ELR (cell line): ENCODE measurements at places on chromosomes 1 and 21.

- no peak for DNase-seq
Observed at GRCh38 chr1:47742890-47743760, 254.1 kb downstream of the TRABD2B start.

DNA sequence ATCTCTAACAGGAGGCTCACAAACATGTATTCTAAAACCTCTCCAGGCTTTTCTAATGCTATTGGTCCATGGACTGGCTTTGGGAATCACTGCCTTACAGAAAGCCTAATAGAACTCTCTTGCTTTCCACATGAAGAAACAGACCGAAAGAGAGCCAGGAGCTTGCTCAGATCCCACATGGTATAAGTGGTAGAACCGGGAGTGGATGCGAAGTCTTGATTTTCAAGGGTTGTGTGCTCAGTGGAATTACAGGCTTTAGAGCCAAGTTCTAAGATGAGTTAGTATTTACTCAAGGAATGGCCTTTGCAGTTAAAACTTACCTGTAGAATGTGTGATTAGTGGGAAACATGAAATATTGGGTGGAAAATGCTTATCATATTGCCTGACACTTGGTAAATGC is 54.3 kb upstream of the HSD17B7 start:
- DNase-seq: no peak

- DNase-seq: no peak
Observed at GRCh38 chr1:18105196-18105595, 2.4 kb upstream of the IGSF21 start.

- no peak for DNase-seq
Observed at GRCh38 chr1:165647970-165648369, 16.9 kb downstream of the MGST3 start.

GRCh38 chr21:41228492-41228891 is 60.5 kb downstream of the BACE2 start:
- DNase-seq: no peak

- no peak for DNase-seq
Observed at GRCh38 chr1:21337010-21337437, 46.8 kb upstream of the ECE1 start.

DNA sequence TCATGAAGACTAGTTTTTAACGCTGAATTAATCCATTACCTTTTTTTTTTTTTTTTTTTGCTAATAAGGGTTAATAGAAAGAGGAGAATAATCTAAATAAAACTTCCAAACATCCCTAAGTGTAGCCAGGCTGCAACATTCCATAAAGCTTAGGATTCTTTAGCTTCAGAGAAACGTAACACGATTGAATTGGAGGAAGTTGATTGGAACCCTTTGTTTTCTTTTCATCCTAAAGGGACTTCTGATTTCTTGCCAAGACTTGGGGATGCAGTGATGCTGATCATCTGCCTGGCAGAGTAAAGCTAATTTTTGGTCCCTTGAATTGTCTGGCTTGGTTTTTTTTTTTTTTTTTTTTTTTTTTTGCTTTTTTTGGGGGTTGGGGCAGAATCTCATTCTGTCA is 142.9 kb downstream of the VPS13D start:
- DNase-seq: no peak

DNA sequence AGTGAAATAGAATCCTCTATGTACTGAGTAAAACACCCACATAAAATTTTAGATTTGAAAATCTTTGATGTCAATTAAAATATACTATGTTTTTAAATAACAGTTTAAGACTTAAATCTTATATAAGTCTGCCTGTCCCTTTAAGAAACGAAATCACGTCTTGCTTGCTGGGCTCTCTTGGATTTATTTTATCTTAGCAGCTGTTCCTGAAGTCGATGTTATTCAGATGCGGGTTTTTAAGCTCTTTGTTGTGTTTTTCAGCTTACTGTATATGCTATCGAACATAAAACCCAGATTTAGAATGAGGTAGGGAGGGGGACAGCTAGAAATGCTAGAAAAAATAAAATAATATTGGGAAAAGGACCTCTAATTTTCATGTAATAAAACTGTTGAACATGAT is 11.1 kb upstream of the SSX2IP start:
- no peak for DNase-seq

- DNase-seq: no peak
Observed at GRCh38 chr1:206713070-206713469, 28.4 kb downstream of the MAPKAPK2 start.

DNA sequence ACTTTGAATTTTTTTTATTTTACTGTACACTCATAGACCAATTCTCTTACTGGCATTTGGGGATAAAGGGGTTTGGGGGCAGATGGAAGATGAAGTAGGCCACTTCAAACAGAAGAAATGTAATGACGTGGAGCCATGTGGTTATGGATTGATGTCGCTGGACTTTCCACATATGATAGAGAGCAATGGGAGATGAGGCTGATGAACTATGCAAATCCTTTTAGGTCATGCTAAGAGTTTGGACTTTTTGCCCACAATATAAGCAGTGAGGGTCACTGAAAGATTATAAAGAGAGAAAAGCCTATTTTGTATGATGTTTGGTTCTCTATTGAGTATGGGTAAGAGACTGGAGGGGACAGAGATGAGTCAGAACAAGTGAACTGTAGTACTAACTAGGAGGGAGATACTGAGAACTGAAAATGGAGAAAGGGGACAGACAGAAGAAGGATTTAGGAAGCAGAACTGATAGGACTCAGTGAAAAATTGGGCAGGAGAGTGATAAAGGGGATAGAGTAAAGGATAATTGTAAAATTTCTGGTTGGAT is 9.2 kb downstream of the C1orf21 start:
- no peak for DNase-seq

GRCh38 chr1:228392111-228392936 is 14.3 kb downstream of the TRIM11 start:
- DNase-seq: peak; percentile 60

DNA sequence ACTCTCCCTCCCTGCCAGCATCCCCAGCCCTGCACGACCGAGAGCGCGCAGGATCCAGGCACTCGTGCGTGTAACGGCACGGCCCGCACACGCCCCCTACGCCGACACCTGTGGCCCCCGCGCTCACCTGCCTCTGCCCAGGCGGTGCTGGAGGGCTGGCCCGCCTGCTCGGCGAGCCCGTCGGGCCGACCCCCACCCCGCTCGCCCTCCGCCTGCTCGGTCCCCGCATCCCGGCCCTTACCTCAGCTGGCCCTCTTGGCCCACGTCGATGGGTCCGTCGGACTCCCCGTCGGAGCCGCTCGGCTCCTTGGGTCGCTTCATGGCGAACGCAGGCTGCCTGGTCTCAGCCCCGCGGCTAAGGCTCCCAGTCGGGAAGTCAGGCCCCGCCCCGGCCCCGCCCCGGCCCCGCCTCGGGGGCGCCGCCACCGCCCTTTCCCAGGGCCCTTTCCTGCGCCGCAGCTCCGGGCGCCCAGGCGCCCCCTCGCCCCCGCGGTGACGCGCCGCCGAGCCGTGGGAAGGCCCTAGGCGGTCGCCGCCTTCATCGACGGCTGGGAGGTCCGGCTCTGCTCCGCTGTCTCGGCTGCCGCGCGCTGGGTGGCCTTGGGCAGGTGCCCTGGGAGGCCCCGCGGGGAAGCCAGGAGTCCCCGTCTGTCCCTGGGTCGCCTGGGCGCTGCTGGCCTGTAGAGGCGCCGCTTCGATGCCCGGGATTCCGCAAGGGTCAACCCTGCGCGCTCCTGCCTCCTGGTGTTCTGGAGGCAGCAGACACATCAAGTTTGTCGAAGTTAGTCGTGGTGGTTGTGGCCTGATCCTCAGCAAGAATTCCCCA is at the start of gene HEYL:
HEYL (minus strand) TSS at position 339 of the 826 bp plus-strand sequence; CDS start at position 321, 18 bp downstream.
- peak; percentile 36 for DNase-seq

DNA sequence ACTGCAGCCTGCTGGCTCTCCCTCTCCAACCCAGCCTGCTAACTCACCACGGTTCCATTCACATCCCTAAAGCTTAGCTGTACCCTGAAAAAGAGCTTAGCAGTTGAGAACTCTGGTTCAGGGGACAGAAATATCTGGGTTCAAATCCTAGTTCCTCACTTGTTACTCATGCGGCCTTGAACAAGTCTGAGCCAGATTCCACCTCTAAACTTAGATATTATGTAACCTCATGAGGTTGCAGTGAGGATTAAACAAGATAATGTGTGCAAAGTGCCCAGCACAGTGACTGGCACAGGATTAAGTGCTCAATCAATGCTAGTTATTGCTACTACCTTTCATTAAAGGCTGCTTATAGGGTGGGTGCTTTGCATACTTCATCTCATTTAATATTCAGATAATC is 41.3 kb upstream of the DHCR24 start:
- DNase-seq: no peak

GRCh38 chr1:190608282-190608681 is 130.6 kb upstream of the BRINP3 start:
- DNase-seq: no peak

GRCh38 chr1:88695781-88696180 is 11.7 kb downstream of the PKN2 start:
- peak; percentile 64 for DNase-seq

- DNase-seq: no peak
Observed at GRCh38 chr1:111850109-111850508, 94.4 kb downstream of the DDX20 start.

- DNase-seq: no peak
Observed at GRCh38 chr1:95438218-95438948, 204.4 kb downstream of the RWDD3 start.

DNA sequence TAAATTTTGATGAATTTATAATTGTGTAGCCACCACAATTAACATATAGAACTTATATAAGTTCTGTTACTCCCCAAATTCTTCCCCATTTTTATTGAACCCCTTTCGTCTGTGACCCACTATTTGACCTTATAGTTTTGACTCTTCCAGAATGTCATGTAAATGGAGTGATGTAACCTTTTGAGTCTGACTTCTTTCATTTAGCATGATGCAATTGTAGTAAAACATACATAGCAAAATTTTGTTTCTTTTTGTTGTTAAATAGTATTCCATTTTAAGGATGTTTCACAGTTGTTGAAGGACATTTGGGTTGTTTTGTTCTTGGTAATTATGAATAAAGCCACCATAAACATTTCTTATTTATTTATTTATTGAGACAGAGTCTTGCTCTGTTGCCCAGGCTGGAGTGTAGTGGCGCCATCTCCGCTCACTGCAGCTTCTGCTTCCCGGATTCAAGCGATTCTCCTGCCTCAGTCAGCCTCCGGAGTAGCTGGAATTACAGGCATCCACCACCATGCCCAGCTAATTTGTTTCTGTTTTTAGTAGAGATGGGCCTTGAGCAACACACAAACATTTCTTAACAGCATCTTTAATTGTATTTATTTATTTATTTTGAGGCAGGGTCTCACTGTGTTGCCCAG is 33.6 kb downstream of the RPRD2 start:
- DNase-seq: no peak

GRCh38 chr1:63590166-63590560 is 3.0 kb upstream of the PGM1 start:
- DNase-seq: no peak

DNA sequence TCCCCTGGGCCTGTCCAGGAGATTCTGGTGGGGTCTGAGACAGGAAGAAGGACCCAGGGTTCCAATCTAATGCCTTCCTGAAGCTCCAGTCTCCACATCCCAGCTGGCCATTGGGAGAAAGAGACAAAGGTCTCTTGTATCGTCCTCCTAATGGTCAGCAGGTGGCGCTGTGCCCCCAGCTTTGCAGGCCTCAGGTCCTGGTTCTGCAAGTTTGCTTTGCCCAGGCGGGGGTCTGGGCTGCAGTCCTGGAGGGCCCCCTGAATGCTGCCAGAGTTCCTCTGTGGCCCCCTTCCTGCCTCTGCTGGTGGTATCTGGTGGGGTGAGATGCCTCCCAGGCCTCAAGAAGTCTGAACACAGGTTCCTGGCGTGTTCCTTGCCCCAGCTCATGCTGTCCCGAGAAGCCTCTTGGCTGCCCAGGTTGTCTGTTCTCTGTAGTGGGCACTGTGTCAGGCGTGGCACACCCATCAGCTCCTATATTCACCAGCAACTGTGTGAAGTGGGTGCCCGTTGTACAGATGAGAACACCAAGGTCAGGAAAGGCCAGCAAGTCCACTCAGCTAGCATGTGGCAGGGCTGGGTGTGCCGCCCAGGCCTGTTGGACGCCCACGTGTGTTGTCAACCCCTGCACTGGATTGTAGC is 33.8 kb upstream of the CSF3R start:
- peak; percentile 69 for DNase-seq

GRCh38 chr1:158933621-158934020 is 2.3 kb downstream of the PYHIN1 start:
- DNase-seq: no peak

GRCh38 chr1:243748706-243749283 is 101.2 kb downstream of the AKT3 start:
- DNase-seq: peak; percentile 83

DNA sequence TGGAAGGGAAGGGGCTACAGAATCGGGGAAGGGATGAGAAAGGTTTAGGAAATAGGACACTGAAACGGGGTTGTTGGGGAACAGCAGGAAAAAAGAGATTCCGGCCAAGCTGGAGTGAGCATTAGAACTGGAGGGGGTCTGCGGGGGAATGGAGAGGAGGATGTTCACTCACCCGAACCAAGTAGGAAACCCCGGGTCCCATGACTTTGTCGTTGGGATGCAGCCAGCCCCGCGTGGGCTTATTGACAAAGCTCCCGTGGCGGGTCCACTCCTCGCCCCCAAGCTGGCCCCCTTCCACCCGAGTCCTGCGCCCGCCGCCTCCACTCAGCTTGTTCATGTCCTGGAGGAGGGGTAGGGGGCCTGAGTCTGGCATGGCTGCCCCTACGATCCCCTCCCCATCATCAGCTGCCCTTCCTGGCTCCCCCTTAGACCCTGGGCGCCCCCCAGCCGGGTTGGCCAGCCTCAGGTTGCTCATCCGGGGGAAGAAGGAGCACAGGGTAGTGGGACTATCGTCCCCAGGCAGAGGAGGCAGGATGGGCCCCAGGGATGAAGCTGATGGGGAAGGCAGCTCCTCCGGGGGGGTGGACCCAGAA is 591 bp downstream of the SHC1 start:
- peak; percentile 23 for DNase-seq

DNA sequence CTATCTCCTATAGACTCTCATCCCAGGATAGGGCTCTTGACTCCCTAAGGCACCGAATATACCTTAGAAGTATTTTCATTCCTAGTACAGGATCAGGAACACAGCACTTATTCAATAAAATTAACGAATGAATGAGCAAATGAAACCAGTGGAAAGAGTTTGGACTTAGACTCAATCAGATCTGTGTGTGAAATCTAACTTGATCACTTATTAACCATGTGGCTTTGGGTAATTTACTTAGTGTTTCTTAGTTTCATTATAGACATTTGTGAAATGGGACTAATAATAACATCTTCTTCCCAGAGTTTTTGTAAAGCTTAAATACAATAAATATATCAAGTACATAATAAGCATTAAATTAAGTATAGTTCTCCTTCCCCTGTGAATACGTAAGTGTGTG is 230.1 kb downstream of the ADGRL2 start:
- DNase-seq: no peak

- DNase-seq: no peak
Observed at GRCh38 chr1:232483826-232484225, 146.1 kb downstream of the SIPA1L2 start.
